ENCODE measurements at places on chromosomes 12 and 14.

DNA sequence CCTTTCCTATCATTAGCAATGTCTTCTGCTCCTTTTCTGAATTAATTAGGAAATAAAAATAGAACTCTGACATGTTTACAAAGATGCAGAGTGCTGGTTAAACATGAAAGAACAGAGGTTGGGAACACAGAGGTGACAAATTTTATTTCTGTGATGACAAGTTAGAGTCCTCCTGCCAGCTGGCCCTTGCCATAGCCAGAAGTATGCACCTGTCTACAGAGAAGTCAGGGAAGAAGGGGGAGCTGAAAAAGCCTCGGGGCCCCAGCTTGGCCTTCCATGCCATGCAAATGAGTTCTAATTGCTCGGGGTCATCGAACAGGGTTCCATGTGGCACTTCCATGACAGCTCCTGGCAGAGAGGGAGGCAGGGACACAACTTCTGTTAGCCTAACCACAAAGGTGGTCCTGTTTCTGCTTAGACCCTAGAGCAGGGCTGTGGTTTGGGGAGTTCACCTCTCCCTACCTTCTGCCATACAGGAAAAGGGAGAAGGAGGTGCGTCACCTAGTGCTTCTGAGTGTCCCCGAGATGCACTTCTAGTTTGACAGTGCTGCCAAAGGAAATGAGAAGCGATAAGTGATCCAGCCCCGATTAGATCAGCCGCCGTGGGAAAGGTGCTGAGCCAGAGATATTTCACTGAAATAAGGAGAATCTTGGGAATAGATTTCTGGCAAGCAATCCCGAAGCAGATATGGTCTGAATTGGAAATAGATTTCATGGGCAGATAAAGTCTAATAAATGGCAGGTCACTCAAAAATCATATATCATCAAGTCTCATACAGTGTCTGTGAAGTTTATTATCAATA is 155.8 kb upstream of the FOXN3 start:
- DNase-seq = no peak

- DNase-seq = no peak
Observed at GRCh38 chr12:120350576-120351350, 18.2 kb downstream of the MSI1 start.

- no peak for DNase-seq
Observed at GRCh38 chr12:120546050-120546386, 11.9 kb downstream of the RNF10 start.

- no peak for DNase-seq
Observed at GRCh38 chr12:66708704-66709456, 30.0 kb upstream of the GRIP1 start.

- DNase-seq = no peak
Observed at GRCh38 chr14:69493791-69494190, 9.3 kb downstream of the PLEKHD1 start.

DNA sequence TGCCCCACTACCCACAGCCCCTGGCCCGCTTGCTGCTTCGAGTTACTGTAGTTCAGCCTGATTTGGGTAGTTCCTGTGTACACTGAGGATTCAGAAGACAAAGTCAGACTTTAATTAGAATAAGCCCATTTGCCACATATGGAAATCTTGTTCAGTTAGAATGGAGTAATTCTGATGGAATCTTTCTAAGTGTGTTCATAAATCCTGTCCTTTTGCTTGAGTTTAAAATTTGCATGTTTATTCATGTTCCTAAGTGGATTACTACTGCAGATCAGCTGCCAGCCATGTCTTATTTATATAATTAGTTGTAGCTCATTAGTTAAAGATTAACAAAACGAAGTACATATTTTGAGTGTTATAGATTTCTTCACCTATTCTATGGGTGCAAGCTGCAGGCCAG is 504.5 kb downstream of the PCNX1 start:
- DNase-seq = no peak

DNA sequence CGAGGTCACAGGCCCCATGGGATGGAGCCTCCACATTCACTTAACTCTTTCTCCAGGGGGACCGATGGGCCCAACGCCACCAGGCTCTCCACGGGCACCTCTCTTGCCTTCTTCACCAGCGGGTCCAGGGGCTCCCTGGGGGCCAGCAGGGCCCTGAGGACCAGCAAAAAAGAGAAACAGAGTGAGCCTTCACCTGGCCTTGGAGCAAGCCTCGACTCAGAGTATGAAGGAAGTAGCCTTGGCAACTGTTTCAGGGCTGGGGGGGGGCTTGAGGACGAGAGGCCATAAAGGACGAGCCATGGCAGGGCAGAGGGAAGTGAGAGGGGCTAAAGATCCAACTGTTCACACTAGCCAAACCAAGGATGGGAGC is 18.0 kb downstream of the COL2A1 start:
- DNase-seq = no peak

GRCh38 chr14:25833341-25834126 is 764.3 kb downstream of the NOVA1 start:
- DNase-seq = peak; percentile 2

DNA sequence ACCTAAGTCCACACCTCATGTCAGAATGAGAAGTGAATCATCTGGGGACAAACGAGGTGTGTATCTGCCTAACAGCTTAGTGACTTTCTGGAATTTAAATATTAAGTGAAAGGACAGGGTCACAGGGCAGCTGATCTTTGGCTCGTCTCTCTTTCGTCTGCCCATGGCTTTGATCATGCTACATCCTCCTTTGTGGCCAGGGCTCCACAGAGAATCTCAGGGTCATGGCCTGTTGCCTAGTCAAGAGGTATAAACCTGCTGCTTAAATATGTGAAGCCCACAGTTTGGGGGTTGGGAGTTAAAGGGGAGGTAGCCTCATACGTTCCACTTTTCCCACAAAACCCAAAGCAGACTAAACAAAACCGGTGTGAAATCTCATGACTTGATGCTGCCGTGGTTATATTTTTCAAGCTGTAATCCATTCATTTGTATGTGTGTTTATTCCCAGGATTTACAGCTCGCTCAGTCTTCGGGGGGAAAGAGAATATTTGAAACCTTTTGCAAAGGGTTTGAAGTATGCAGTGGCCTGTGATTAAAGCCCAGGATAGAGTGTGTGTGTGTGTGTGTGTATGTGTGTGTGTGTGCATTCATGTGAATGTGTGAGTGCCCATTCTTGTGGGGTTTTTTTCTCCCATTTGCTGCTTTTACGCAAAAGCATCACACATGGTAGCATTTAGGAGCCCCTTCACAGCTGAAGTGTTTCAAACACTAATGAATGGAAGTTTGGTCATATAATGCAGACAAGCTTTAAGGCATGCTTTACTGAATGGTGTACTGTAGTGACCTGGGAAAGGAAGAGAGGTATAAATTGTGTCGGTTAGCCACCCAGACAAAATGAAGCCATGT is 137.1 kb downstream of the HMGA2 start:
- DNase-seq = no peak

- DNase-seq = no peak
Observed at GRCh38 chr12:52382854-52383253, 2.6 kb downstream of the KRT84 start.

DNA sequence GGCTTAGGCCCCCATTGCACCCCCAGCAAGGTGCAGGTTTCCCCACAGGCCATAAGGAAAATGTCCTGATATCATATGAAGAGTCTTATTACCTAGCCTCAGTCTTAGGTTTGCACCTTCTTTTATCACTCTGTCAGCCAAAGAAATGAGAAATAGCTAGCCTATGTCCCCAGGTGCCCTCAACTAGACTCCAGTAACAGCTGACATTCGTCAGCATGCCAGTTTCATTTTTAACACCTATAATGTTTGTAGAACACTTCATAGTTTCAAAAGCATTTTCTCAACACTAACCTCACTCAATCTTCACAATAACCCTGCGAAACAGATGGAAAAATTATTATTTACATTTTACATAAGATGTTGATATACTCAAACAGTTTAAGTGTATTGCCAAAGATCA is 24.0 kb upstream of the OR10P1 start:
- DNase-seq = no peak

- DNase-seq = no peak
Observed at GRCh38 chr14:59299731-59300130, 111.3 kb downstream of the DAAM1 start.

DNA sequence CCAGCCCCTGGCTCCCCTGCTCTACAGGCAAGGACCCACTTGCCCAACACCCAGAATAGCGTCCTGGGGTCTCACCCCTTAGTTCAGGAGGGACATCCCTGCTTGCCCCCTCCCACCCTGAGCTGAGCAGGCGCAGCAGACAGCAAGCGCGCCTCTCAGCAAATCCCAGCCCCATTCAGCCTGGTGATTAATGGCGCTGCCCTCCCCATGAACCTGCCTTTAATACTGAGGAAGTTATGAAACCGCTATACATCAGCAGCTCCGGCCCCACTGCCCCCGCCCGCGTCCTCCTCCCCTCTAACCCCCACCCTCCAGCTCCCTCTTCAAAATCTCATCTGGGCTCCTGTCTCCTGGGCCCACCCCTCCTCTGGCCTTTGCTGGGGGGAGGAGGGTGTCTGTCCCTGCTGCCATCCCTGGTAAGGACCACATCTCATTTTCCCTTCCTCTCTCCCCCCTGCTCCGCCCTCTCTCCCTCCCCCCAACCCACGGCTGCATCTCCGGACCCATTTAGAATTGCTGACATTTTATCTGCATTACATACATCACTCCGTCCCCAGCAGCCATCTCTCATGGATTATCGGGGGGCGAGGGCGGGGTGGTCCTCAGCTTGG is 7.1 kb upstream of the SMUG1 start:
- DNase-seq = no peak

DNA sequence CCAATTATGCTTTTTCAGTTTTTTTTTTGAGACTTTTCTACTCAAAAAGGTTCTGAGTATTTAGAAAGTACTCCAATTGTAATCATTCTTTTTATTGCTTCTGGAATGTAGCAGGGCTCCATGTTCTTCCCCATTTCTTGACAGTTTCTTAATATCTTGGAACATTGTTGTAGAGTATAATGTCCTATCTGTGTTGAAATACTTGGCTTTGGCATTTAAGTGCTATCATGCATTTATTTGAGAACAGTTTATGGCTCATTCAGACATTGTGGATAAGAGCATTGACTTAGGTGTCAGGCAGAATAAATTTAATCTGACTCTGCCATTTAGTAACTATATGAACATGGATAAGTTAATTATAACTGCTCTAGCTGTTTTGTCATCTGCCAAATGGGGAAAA is 28.3 kb downstream of the ADIPOR2 start:
- DNase-seq = no peak

DNA sequence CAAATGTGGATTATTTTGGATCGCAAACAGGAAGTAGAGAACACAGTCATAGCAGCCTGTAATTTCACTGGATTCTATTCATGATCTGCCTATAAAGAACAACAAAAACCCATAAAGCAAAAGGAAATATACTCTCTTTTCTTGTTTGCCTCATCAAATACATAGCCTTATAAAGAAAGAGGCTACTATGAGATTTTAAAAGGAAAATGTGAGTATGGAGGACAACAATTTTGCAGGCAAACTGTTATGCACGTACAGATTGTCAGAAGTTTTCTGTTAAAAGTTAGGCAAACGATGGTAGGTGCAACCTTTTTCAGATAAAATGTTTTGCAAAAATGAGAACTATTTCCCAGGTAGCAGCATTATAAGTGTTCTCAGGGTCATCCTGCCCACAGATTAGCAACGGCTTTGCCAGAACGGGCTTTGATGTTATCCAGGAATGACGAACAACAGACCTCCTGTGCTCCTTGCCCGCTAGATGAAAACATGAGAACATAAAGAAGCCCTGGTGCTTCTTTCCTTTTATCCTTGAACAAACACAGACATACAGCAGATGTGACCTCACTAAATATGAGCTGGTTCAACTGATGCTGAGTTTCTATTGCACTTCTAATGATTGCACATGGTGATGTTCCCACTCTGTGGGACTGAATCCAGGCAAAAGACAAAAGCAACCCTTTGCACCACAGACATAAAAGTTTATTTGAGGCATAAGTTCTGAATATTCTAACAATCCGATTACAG is 88.1 kb downstream of the ITPR2 start:
- DNase-seq = peak; percentile 49

DNA sequence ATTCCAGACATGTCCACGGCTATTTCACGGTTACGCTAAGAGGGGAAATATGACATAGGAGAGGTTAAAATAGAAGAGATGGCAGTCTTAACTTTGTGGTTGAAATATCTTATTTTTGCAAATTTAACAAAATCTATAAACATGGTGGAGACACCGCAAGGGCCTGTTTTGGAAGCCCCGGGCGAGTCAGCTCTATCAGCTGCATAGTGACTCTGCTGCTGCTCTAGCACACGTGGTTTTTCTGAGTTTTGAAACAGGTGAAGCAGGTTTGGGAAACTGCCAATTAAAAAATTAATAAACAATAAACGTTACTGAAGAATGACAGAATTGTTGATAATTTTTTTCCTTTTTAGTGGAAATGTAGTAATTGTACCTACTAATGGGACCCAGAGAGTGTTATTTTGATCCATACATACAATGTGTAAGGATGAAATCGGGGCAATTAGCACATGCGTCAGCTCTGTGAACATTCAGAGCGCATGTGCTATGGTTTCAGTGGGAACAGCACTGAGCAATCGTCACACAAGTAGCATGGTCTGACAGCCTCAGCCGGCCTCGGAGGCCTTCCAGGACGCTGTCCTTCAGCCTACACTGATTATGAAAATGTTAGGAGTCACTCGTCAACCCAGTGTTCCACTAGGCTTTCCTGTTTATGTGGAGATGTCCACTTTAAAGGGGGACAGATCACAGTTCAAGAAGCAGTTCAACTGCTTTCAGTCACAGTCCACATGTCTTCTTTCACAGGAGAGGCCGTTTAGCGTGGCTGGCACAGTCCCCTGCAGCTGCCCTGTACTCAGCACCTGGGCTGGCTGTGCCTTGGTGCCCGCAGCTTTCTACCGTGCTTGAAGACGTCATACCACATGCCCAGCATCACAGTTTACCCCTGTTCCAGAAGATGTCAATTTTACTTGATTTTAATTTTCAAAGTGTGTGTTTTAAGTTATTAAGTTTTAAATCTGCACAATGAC is 51.8 kb downstream of the MOK start:
- no peak for DNase-seq

- DNase-seq = no peak
Observed at GRCh38 chr12:45260854-45261253, 45.0 kb downstream of the ANO6 start.

DNA sequence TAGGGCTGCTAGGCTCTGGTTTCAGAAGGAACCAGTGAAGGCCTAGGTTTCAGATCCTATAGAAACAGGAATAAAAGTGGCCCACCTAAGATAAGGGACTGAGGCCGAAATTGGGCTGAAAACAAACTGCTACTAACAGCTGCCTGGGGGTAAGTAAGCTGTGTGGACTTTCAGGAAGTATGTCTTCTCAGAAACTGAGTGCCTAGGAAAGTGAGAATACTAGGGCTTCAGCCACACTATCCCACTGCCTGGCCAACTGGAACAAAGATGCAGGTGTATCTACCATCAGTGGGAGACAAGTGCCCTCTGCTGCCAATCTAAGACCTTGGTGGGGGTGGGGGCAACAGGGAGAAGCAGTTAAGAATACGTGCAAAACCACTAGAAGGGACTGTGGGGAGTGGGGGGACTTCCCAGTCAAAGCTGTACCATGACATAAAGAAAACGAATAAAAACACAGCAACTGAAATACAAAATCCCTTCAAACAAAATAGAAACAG is 82.5 kb downstream of the MED13L start:
- DNase-seq = peak; percentile 2

DNA sequence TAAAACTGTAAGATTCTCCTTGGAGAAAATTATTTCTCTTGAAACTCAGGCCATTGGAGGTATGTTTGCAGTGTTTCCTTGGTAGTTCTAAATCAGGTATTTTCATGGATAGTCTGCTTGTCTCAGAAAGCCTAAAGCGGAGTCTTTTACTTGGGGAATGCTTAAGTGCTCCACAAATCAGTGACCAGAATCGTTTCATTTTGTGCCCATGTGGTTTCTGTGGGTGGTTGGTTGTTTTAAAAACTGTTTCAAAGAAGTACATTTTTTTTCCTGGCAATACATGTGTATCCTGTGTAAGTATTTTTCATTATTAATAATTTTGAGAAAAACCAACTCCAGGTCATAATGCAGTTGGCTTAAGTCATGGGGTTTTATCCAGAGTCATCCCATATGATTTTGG is 33.6 kb downstream of the CCDC91 start:
- DNase-seq = no peak
